ENCODE measurements at places on chromosomes 11 and 22.

- DNase-seq = no peak
These were observed 2.6 kb downstream of the TAGLN start for GRCh38 chr11:117201658-117202305.

GRCh38 chr11:33894398-33894746, 2.5 kb upstream of the LMO2 start:
- no peak for DNase-seq

DNA sequence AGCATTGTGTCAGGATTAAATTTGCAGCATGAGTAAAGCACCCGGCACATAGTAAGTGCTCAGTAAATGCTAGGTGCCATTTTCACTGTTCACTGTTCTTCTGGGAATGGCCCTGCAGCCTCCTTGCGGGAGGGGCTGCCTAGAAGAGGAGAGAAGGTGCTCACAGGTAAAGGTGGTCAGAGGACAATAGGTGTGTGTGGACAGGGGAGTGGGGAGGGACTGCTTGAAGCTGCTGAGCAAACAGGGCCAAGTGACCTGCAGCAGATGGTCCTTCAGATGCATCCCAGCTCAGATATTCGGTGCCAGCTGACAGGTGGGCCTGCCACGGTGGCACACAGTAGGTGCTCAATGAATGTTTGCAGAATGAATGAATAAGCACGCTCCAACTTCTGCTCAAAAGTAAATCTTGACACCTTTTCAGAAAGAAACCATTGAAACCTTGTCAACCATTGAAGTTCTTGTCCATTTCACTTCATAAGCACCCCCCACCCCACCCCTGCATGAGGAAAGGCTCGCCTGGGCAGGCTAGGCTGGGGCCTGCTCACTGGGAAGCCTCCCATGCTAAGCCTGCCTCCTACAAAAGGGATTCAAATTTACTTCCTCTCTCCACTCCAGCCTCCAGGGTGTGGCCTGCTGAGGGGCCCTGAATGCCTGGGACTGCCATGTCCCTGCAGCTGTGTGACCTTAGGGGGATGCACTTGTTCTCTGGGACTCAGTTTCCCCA, 1.6 kb downstream of the KIAA0930 start:
- peak; percentile 32 for DNase-seq

DNA sequence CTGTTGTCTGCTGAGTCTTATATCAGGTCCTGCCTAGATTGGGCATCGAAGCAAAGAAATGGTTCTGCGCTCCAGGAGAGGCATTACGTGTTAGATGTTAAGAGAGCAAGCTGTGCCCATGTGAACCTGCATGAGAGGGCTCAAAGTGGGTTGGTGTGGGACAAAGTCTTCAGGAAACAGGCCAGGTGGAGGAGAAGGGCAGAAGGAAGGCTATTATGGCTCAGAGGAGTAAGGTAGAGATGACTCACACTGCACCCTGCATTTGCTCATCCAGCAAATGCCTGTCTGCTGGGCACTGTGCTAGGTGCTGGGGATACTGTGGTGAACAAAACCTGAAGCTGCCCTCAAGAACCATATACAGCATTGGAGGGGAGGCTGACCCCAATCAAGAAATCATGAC, 5.8 kb downstream of the USP35 start:
- no peak for DNase-seq

DNA sequence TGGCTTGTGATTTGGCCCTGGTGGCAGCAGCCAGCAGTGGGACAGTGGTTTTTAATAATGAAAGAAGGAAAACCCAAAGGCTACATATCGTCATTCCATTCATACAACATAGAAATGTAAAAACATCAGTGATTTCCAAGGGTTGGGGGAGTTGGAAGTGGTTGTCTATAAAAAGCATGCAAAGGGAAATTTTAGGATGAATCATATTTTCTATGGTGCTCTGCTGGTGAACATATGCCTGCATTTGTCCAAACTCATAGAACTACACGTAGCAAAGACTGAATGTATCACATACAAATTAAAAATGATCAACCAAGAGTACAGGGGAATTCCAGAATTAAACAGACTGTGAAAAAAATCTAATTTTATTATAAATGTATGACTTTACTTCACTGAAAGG, 11.1 kb downstream of the OR5B3 start:
- DNase-seq = no peak

GRCh38 chr11:40185793-40186192, 1273.7 kb downstream of the LRRC4C start:
- no peak for DNase-seq

DNA sequence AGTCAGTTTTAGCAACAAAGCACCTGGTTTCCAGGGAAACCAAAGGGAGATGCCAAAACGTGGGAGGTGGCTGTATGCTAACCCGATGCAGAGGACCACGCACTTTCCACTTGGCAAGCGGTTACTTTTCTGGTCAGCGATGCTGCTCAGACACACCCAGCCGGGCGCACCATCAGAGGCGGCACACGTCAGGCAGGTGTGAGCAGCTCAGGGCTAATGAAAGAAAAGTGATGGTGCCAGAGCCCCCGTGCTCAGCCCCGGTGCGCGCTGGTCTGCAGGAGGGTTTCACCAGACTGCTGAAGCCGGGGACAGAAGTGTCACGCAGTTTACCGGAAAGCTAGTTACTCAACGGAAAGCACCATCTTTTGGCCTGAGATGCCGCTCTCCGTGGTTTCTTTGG, 5.7 kb downstream of the LTO1 start:
- DNase-seq = no peak

GRCh38 chr11:104055596-104055995, 19.2 kb downstream of the DDI1 start:
- no peak for DNase-seq

GRCh38 chr11:68989936-68990606, 9.3 kb upstream of the MRGPRD start:
- no peak for DNase-seq

- DNase-seq = no peak
These were observed 20.5 kb downstream of the COA4 start for GRCh38 chr11:73856031-73856567.

DNA sequence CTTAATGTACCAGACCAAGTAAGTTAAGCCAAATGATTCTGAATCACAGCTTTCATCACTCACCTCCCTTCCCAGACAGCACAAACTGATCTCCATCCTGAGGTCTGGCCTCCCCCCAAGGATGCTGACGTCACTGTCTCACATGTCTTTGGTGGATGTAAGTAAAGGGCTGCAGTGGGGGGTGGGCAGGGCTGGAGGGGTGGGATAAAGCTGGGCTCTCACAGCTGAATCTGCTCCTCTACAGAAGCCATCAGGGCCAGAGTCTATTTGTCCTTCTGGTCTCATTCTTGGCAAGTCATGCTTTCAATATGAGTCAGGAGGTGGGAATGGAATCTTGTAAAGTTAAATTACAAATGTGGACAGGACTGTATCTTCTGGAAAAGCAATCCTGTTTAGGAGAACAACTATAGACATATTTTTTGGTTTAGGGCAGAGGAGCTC, 32.7 kb downstream of the P4HA3 start:
- DNase-seq = no peak

- no peak for DNase-seq
These were observed 789 bp downstream of the SPECC1L start for GRCh38 chr22:24271386-24271854.

- DNase-seq = no peak
These were observed 174.7 kb upstream of the MTNR1B start for GRCh38 chr11:92794783-92795182.

DNA sequence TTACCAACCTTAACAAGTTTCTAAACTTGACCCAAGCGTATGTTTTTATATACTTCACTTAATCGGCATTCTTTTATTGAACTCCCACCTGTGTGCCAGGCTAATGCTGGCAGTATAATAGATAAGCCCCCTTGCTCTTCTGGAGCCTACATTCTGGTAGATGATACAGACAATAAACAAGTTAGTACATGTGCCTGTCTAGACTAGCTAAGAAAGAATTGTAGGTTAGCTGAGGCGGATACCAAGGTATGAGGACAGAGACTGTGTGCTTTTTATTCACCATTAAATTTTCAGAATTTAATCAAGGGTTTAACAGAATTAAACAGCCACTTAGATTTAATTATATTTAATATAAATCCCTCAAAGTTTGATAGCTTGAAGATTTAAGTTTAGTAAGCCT, 45.7 kb downstream of the TTC17 start:
- DNase-seq = no peak

GRCh38 chr11:101407324-101407723, 176.5 kb downstream of the TRPC6 start:
- DNase-seq = no peak

GRCh38 chr11:110355011-110355744, 58.8 kb upstream of the RDX start:
- no peak for DNase-seq

DNA sequence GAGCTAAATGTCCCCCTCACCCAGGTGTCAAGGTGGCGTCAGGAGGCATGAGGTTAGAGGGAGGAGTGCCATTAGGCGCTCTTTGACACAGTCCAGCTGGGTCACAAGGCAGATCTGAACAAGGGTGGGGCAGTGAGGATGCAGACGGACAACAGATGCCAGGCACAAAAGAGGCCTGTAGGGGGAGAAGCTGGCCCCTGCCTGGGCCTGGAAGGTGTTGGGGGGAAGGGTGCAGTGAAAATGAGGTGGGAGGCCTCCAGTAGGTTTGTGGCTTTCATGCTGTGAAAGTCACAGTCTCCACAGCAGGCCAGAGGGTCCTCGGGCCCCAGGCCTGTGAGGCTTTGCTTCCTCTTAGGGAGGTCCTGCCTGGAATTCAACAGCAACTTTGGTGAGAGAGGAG, 85.0 kb upstream of the PLET1 start:
- no peak for DNase-seq

DNA sequence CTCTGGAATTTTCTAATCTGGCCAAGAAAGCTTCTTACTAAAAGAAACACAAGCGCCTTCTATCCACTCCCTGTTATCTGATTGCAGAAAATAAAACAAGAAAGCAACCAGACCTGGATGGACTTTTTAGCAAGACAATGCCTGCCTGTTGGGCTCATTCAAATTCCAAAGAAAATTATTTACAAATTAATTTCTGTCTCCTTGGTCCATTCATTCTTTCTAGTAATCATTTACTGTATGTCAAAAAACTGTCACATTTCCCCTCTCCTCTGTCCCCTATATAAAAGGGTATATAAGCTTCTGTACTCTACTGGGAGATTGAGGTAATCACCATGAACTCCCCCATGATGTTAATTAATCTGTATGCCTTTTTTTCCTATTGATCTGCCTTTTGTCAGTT, 279.9 kb downstream of the DLG2 start:
- no peak for DNase-seq

DNA sequence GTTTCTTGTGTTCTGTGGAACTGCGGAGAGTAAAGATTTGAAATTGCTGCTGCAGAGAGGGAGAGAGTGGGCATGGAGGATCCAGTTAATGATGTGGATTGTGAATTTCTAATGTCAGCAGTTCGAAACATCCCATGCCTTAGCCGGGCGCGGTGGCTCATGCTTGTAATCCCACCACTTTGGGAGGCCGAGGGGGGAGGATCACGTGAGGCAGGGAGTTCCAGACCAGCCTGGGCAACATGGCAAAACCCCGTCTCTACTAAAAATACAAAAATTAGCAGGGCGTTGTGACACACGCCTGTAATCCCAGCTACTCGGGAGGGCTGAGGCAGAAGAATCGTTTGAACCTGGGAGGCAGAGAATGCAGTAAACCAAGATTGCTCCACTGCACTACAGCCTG, 1.1 kb upstream of the CAVIN3 start:
- no peak for DNase-seq

DNA sequence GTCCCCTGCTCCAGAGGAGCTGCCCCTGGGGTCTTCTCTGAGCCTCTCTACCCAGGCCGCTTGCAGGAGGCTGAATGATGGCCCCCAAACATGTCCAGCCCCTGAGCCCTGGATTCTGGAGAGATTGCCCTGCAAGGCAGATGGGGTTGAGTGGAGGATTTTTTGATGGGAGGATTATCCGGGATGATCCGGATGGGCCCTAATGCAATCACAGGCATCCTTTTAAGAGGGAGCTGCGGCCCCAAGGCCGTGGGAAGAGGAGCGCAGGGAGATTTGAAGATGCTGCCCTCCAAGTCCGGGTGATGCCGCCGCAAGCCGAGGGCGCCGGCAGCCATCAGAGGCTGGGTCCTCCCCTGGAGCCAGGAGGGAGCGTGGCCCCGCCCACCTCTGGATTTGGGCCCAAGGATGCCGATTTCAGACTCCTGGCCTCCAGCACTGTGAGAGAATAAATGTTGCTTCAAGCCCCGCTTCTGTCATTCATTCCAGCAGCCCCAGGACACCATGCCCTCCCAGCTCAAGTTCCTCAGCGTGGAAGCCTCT, 66.0 kb downstream of the WNT7B start:
- no peak for DNase-seq

DNA sequence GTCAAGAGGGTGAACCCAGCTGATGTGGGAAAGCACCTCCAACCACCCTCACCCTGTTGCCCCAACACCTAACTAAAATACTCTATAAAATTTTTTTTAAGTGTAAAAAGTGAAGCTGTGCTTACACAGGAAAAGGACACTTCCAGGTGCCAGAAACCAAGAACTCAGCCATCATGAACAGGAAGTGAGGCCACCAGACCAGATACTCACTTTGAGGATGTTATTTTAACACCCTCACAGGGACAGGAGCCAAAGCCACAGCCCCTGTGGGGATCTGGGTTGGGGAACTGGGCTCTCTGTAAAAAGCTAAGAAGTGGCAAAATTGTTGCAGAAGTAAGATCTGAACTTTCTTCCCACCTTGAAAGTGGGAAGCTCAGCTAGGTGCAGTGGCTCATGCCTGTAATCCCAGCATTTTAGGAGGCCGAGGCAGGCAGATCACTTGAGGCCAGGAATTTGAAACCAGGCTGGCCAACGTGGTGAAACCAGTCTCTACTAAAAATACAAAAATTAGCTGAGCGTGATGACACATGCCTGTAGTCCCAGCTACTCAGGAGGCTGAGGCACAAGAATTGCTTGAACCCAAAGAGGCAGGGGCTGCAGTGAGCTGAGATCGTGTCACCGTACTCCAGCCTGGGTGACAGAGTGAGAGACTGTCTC, 3.8 kb downstream of the RSPH14 start:
- no peak for DNase-seq

- no peak for DNase-seq
These were observed 7.1 kb upstream of the GAS2L1 start for GRCh38 chr22:29299136-29299900.

DNA sequence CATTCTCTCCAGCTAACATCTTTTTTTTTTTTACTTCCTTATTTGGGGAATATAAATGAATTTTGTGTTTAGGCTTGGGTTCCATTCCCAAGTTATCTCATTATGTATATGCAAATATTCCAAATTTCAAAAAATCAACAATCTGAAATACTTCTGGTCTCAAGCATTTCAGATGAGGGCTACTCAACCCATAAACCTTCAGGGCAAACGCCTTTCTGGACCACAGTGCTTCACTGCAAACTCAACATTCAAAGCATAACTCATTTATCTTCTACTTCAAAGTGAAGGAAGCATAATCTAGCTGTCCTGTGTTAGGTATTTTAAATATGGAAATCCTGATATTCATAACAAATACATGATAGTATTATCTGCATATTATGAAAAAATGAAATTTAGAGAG, 161.7 kb upstream of the PGR start:
- DNase-seq = no peak
